Suppressor macrophage treated with lipopolysaccharide for 4 hours (primary cell): ENCODE measurements at places on chromosomes 6 and 20.

DNA sequence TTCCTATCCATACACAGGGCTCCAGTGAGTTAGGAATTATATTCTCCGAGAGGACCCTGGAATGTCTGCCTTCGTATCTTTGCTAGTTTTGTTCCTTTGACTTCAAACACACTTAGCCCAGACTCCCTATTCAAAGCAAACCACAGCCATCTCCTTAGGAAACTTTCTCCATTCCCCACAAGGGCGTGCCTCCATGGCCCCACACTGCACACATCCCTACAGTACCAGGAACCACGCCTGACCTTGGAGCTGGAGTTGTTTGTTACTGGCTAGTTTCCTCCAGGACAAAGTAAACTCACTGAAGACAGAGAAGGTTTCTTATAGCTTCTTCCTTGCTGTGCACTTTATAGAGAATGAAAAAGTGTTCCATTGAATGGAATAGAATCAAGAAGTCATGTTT is 412.8 kb upstream of the AGPAT4 start:
- no peak for DNase-seq

DNA sequence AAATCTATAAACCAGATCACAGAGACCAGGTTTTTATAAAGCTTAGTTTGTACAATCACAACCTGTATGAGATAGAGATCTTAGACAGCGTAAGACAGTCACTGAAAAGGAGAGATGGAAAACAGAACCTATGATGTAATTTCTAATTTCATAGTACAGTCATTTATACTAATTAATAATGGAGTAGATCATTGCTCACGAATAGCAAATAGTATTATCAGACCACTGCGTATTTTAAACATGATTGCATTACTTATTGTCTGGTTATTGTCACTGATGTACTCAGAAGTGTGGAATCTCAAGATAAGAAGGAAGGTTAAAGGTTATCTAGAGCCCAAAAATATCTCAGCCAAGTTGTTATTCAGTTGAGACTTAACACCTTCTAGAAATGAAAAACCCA is 115.6 kb downstream of the KHDC1L start:
- no peak for DNase-seq

DNA sequence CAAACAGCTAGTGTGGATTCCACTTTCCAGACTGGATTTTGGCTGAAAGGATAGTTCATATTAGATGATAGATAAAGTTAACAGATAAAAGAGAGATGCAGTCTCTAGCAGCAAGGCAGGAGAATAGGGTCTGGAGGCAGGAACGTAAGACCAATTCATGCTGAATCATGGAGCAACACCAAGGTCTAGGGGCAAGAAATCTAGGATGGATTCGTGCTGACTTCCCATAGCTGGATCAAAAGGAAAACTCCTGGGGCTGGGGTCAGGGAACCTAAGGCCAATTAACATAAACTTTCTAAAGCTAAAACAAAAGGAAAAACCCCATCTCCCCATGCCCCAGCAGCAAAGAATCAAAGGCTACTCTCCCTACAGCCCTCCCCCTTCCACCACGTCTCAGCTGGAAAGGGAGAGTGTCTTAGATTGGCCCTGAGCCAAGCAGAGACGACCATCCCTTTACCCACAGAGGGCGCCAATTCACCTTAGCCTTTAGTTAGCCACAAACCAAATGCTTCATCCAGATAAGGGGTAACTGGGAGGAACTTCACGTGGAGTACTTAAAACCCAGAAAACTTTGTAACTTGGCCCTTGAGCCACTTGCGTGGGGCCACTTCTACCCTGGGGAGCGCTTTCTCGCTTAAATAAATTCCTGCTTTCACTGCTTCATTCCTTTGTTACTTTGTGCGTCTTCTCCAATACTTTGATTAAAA is 7.6 kb downstream of the TREM1 start:
- peak; percentile 68 for DNase-seq

GRCh38 chr20:47295129-47295813 is 61.2 kb downstream of the ZMYND8 start:
- DNase-seq: no peak

- DNase-seq: no peak
Measured at GRCh38 chr6:36245572-36246061, 24.2 kb upstream of the PNPLA1 start.

DNA sequence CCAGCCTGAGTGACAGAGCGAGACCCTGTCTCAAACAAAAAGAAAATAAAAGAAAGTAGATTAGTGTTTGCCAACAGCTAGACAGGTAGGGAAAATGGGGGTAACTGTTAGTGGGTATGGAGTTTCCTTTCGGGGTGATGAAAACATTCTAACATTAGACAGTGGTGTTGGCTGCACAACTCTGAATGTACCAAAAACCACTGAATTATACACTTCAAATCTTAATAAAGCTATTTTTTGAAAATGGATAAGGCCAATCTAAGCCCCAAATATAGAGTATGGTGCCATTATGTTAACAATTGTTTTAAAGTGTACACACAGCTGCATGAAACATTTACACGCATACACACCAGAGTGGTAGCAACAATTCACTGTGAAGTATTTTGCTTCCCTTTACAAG is 57.0 kb downstream of the BMP7 start:
- no peak for DNase-seq

- DNase-seq: no peak
Measured at GRCh38 chr6:113205553-113205952, 651.6 kb upstream of the MARCKS start.

DNA sequence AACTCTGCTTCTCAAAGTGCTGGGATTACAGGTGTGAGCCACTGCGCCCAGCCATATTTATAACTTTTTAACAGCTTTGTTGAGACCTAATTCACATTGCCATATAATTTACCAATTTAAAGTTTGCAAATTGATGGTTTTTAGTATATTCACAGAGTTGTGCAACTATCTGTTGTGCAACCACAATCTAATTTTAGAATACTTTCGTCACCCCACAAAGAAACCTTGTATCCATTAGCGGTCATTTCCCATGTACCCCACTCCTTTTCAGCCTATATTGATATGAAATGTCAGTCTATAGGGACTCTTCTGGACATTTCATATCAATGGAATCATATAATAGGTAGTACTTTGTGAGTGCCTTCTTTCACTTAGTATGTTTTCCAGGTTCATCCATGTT is 55.8 kb downstream of the FOXO3 start:
- peak; percentile 25 for DNase-seq

DNA sequence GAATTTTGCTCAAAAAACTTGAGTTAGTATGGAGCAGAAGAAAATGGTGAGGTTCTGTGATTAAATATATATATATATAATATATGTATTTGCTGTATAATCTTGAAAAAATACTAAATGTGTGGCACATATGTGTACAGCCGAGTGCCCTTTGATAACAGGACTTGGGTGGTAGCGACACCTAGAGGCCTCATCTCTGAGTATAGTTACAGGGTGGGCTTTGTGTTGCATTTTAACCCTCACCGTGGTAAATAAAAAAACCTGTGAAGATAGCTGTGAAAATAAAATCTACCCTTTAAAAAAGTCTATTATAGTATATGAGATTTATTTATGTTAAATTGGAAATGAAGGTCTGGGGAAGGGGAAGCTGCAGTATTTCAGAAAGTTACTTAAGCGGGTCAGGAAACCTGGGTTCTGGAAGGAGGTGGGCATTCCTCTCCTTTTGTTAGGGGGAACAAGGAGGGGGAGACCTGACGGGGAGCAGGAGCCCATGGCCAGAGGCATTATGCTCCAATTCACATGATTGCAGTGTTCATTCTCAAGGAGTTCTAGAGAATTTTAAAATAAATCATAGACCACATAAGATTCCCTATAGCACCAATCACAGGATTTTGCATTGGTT is 82.7 kb downstream of the SH3BGRL2 start:
- DNase-seq: peak; percentile 46

GRCh38 chr6:111269401-111269970 is 182.2 kb downstream of the SLC16A10 start:
- peak; percentile 15 for DNase-seq

DNA sequence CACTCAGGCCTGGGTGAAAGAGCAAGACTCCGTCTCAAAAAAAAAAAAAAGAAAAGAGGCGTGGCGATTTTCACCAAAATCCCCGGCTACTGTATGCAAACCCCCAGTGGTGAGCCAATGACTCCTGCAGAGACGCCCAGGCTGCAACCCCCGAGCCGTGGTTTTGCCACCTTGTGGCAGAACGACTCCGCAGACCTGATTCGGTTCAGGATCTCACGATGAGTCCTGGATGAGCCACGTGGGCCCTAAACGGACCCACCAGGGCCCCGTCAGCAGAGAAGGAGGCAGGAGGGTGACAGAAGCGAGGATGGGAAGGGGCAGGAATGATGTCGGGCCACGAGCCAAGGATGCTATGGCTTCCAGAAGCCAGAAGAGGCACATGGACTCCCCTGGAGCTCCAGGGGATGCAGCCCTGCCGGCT is 42.5 kb downstream of the SLC2A4RG start:
- DNase-seq: no peak

GRCh38 chr20:14336686-14337085 is 726 bp downstream of the FLRT3 start:
- DNase-seq: no peak

DNA sequence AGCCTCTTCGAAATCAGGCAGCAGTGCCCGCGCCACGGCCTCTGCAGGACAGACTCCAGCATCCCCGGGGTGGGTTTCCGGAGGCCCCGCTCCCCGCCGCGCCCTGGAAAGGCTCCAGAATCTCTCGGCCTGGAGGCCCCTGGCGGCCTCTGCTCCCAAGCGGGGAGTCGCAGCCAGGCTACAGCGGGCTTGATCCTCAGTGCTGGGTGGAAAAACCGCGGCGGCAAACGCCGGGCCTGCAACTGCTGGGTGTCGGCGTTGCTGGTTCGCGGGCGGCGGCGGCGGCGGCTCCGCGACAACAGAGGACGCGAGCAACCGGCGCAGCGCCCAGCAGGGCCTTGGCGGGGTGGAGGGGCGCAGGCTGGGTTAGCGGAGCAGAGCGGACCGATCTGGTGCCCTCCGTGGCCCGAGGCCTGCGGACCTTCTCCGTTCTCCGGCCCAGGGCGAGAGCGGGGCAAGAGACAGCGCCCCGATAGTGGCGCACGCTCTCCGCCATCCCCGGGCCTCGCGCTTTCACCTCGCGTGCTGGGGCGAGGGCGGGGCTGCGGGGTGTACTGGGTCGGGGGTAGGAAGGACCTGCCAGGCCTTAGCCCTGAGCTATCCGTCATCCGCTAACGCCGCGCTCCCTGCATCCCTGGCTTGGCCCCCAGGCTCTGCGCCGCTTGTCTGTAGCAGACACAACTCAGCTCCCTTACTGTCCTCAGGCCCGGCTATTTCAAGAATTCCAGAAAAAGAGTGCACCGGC is 3.4 kb upstream of the ZNF292 start:
- peak; percentile 50 for DNase-seq

- no peak for DNase-seq
Measured at GRCh38 chr20:58822149-58822548, 28.6 kb downstream of the GNAS-AS1 start.

DNA sequence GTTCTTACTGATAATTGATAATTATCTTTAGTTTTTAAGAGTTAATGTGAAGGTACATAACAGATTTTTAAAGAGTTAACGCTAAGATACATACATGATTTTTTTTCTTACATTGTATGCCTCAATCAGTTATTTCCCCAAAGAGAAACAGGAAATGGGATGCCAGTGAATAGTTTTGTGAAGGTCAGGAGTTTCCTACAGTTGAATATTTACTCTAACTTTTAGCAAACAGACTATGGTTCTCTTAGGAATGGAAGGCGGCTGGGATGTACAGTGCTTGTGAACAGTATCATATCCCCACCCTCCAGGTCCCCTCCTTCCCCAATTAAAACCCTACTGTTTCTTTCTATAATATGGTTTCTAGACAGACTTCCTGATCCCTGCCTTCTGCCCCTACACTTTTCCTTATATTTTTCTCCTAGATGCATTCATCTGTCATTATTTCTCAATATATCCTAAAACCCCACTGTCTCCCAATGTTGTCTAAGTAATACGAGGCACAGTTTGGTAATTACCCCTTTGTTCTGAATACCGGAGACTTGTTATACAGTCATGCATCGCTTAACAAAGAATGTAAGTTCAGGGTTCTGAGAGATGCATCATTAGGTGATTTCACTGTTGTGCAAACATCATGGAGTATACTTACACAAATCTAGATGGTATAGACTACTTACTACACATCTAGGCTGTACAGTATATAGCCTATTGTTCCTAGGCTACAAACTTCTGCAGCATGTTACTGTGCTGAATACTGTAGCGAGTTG is 29.2 kb downstream of the SLC35A1 start:
- DNase-seq: no peak

DNA sequence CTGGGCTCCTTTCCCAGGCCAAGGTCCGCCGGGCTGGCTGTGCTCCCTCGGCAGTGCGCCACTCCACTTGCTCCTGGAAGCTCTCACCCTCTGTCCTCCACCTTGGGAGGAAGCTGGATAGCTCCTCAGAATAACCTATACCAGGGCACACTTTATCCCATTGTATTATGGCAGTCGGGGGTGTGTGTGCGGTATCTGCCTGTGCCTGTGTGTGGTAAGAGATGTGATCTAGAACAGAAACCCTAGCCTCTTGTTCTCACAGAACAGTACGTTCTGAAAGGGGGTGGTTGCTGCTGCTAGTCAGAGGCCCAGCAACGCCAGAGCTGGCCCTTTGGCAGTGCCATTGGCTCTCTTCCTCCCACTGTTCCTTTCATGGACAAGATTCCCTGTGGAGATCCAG is 168.4 kb downstream of the TBXT start:
- DNase-seq: no peak

- DNase-seq: no peak
Measured at GRCh38 chr6:127592964-127593363, 16.0 kb downstream of the C6orf58 start.

DNA sequence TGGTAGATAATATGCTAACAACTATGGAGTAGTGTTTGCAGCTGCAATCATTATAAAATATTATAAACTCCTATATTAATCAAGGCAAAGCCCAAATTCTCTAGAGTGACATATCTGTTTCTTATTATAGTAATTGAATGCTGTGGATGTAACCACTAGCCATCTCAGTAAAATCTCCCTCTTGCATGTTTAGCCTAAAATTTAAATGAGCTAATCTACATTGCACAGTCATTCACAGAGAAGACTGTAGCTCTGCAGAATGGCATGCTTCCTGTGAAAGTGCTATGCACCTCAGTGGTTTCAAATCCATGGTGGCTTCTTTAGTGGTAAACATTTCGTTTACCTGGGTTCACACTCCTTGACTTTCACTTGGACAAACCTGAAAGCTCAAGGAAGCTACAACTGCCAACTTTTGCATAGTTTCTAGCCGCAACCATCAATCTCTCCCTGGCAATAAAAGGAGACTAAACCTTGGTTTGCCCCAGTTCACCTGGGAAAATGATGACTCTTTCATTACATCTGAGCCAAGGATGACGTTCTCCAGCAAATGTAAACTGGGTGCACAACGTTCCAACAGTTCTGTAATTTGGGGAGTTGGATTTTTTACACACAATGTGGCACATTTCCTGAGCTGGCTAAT is 47.2 kb downstream of the FILIP1 start:
- DNase-seq: no peak
